ENCODE measurements at places on chromosomes 11 and 22.

DNA sequence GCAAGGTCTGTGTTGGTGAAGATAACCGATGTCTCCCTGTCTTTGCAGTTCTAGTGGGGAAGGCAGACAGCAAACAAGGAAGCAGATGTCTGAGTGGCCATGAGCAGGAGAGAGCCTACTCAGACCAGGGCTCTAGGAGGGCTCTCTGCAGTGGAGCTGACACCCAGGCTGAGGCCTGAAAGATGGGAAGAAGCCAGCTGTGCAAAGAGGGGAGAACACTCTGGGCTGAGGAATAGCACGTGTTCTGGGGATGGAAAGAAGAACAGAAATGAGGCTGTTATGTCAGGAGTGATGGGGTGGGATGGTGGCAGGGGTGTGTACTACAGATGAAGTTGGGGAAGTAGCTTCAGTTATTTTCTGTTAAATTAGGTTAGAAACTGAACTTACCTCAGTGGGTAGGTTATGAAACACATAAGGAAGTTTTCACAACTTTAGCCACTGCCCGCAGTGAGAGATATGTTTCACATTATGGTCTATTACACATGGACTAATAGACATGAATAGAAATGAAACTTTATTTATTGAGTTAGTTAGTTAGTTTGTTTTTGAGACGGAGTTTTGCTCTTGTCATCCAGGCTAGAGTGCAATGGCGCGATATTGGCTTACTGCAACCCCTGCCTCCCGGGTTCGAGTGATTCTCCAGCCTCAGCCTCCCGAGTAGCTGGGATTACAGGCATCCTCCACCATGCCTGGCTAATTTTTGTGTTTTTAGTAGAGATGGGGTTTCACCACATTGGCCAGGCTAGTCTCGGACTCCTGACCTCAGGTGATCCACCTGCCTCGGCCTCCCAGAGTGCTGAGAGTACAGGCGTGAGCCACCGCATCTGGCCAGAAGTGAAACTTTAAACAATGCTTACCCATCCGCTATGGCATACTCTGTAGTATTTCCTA lies 7.8 kb downstream of the DCPS start:
- no peak for DNase-seq

GRCh38 chr11:42462558-42463310 lies 849.1 kb upstream of the API5 start:
- no peak for DNase-seq

- DNase-seq = no peak
Observed at GRCh38 chr22:33130473-33130872, 72.3 kb upstream of the SYN3 start.

- DNase-seq = no peak
Observed at GRCh38 chr11:119907878-119908572, 179.0 kb upstream of the NECTIN1 start.

- DNase-seq = peak; percentile 61
Observed at GRCh38 chr11:65225279-65226102, 36.3 kb upstream of the POLA2 start.

- no peak for DNase-seq
Observed at GRCh38 chr11:129410395-129410960, 34.8 kb downstream of the BARX2 start.

GRCh38 chr22:40855071-40855978 lies 1.1 kb downstream of the ST13 start:
- DNase-seq = peak; percentile 23

DNA sequence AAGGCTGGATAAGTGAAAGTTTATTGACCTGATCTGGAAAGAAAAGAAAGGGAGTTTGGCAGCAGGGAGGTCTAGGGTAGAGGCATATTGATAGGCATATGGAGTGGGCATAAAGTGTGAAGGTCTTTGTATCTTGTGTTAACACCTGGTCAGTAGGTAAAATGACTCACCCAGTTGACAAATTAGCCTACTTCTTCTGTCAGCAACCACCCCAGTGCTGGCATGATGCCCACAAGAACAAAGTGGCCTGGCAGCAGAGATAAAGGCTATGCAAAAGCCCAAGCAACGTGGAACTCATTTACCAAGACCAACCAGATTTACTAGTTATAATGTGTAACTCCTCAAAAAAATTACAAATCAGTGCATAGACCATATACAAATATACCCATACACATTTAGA lies 4.9 kb downstream of the OR10A3 start:
- no peak for DNase-seq

DNA sequence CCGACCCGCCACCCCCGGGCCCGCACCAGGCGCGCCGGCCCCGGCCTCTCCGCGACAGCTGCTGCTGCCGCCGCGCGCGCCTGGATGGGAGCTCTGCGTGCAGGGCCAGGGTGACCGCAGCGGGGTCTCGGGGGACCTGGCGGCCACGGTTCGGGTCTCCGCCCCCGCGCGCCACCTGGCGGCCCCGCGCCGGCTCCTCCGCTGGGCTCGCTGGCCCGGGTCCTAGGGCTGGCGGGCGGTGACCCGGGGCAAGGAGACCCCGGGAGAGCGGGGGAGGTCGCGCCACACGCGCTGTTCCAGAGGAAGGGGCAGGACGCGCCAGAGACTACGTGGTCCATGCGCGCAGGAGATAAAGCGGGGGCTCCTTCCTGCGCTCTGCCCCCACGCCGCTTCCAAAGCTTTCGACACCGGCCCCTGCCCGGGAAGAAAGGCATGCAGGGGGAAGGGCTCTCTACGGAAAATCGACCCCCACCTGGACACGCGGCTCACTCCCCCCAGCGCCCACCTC lies 562 bp downstream of the SHANK2 start:
- no peak for DNase-seq

DNA sequence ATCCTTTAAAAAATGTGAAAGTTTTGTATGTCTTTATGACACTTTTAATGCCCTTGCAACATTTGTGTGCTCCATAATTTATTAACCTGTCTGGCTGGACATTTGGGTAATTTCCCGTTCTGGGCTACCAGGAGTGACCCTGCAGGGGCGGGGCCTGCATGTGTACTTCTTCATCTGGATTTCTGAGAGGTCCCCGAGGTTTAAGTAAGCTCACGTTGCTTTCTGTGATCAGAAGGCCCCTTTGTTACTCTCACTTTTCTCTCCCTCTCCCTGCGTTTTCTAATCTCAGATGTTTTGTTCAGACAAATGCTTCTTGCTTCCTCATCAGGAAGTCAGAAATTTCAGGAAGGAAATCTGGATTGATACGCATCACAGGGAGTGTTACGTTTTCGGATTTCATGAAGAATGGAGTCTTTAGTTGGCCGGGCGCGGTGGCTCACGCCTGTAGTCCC lies 78.9 kb upstream of the CRYBB3 start:
- no peak for DNase-seq

- no peak for DNase-seq
Observed at GRCh38 chr22:44385781-44386180, 73.0 kb upstream of the SHISAL1 start.

DNA sequence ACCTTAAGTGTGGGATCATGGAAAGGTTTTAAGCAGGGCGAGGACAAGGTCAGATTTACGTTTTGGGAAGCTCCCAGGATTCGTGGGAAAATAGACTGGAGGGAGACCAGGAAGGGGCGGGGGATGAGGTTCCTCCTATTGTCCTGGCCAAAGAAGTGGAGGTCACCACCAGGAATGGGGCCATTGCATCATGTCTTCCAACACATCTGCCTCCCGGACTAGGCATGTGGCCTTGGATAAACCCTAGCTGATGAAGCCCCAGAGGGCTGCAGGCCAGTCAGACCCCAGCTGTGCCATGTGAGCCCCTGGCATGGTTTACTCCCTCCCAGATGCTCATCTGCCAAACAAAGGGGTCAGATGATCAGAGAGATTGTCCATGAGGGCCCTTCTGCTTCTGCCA lies 11.5 kb upstream of the YWHAH start:
- DNase-seq = no peak

GRCh38 chr11:130602641-130603334 lies 154.3 kb downstream of the ADAMTS15 start:
- no peak for DNase-seq

- DNase-seq = no peak
Observed at GRCh38 chr11:8532475-8532874, 61.6 kb downstream of the STK33 start.

GRCh38 chr11:85663080-85663752 lies 1.7 kb downstream of the CREBZF start:
- DNase-seq = peak; percentile 55

GRCh38 chr11:36729825-36730224 lies 131.8 kb upstream of the RAG2 start:
- DNase-seq = no peak

GRCh38 chr22:33020721-33021120 lies 37.5 kb downstream of the SYN3 start:
- DNase-seq = no peak

DNA sequence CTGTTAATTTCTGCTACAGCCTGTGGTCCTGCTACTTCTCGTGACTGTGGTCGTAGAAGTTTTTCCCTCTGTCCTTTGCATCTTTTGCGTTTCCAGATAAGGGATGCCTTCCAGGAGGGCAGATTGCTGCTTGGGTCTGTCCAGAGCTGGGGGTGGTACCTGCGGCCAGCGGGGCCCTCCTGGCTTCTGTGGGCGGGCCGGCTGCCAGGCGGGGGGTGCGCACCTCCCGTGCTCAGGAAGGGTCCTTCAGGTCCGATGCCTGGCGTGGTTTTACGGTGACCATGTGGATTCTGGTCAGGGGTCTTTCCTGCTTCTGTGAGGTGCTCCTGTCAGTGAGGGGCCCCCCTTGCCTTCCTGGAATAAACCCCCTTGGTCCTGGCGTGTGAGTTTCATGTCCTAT lies 84.8 kb downstream of the KCNQ1 start:
- DNase-seq = no peak

DNA sequence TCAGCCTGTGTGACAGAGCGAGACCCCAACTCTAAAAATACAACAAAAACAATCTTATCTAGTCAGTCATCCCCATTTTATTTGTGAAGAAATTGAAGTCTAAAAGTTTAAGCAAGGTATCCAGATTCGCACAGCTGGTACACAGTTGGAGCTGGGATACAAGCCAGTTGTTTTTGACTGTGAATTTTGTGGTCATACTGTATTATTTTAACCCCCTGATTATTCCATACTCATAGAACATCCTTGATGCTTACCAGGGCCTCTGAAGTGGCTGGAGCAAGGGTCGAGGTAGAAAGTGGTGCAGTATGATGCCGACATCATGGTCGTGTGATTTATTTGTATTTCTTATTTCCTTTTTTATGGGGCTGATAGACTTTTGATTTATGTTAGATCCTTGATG lies 50.0 kb downstream of the BID start:
- DNase-seq = no peak

- no peak for DNase-seq
Observed at GRCh38 chr11:134503596-134503995, 91.6 kb upstream of the B3GAT1 start.

DNA sequence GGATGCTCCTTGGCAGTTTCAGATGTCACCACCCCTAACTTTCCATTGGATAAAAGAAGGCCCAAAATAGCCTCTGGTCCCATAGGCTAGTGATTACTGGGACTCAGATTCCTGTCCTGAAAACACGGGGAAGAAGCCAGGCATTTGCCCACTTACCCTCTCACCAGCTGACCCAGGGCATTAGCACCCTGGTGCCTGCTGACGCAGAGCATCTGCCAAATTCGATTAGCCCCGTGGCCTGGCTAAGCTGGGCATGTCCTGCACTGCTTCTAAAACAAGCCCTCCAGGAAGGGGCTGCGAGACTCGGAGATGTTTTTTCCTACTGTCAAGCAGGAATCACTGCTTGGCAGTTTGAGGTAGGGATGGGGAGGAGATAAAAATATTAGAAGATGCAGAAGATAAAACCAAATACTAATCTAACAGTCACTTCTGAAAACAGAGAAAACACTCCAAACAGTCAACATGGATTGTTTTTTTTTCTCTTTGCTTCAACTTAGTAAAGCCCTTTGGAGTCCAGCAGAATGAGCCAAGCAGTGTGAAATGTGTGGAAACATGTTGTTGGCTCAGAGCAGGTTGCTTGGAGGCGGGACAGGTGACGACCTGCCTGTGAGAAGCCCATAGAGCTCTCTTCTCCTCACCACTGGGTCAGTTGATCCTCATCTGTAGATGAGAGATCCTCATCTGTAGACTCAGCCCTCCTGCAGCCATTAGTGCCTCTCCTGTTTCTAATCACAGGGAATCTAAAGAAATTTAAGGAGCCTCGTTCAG lies 54.0 kb downstream of the BDNF start:
- DNase-seq = no peak

- no peak for DNase-seq
Observed at GRCh38 chr11:124096364-124096763, 18.9 kb upstream of the VWA5A start.

GRCh38 chr22:23384431-23384830 lies 195.7 kb downstream of the IGLL1 start:
- DNase-seq = no peak

DNA sequence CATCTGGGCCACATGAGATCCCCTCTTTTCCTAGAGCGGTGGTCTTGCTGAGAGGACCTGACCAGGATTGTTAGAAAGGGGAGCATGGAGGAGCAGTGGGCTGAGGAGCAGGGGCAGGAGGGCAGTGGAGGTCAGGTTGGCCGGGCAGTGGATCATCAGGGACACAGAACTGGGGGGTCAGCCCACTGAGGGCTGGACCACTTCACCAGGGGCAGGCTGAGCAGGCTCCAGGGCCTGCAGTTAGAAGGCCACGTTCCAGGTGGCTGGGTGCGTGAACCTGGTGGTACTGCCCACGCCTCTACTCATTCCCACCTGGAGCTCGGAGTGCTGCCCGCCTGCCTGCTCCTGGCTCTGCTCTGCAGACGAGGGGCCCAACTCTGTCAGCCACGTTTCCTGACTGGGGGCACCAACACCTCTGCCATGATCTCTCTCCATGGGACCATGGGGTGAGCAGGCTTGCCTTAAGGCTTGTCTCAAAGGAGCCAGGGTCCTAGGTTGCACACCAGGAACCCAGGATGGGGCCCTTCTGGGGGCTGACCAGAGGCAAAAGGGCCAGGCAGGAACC lies 9.7 kb downstream of the MRGPRF start:
- no peak for DNase-seq

- no peak for DNase-seq
Observed at GRCh38 chr11:3163241-3163981, 1.7 kb downstream of the OSBPL5 start.

- no peak for DNase-seq
Observed at GRCh38 chr11:30608534-30608933, 22.4 kb upstream of the MPPED2 start.

GRCh38 chr22:37545703-37546436 lies 14.4 kb upstream of the CDC42EP1 start:
- DNase-seq = no peak

DNA sequence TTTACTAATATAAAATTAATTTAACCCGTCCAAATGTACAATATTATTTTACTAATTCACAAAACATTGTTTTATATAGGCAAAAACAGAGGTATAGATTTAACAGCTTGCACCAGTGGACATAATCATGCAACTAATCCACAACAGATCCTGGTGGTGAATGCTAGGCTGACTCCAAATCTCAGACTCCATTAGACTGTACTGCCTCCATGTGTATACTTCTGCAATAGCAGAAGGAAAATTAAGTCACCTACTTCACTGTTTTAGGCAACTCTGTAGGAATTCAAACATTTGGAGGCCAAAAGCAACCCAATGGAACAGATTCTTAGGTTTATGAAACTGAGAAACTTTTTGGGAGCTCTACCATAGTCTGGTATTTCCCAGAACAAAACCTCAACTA lies 30.0 kb upstream of the RAB39A start:
- peak; percentile 39 for DNase-seq
